Urinary bladder (tissue), 4 donors: ENCODE measurements at places on chromosomes 7 and 10.

DNA sequence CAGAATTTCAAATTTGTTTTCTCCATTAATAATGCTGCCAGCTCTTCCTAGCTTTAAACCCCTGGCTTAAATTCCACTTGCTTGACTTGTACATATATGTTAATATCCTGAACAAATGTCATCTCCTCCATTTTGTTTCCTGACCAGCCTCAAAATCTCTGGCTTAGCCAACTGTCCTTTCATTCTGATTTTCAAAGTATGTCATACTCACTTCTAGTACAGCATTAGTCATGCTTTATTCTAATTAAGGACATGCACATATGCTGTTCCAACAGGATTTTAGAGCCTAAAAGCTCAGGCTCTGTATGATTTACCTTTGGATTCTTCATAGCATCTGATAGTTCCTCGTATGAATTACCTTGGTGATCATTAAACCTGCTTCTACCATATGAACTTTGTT is 158.3 kb downstream of the ZNF438 start:
- no peak for DNase-seq

DNA sequence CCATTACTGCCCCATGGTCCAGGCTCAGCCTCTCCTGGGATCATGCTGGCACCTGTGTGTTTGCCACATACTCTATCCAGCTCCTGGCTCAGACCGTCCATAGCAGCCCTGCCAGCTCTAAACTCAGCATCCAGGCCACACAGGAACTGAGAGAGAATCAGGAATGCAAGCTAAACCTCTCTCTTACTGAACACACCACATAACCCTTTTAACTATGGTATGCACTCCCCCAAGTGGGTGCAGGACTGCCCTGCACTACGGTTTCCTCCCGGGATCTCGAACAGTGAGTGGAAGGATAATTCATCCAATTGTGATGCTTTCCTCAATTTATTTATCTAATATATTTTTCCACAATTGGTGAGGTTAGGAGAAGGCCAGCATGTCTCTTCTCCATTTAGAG is 17.1 kb upstream of the ZNF800 start:
- no peak for DNase-seq

DNA sequence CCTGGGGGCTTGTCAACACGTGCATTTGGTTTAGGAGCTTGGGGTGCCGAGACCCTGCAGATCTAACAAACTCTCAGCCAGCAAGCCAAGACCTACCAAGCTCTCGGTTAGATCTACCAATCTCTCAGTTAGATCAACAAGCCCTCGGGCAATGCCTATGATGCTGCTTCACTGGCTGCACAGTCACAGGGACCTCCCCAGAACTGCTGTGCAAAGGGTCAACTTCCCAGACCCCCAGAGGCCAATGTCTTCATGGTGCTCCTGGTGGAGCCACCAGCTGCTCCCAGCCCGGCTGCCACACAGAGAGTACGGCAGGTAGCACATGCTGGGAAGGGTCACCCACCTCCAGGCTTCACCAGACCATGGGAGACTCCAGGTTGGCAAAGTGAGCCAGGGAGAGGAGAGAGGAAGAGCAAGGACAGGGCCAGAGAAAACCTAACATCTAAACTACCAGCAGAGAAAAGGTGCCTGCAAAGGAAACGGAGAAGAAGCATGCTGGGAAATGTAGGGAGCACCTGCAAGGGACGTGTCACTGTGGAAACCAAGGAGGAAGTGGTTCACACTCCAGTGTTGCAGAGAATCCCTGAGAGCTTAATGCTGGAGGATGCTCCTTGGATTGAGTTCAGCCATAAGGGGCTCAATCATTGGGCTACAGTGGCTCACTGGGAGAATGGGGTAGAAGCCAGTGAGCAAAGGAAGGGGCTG is 51.5 kb upstream of the GDF10 start:
- no peak for DNase-seq

GRCh38 chr10:125222515-125223308 is 62.3 kb upstream of the CTBP2 start:
- no peak for DNase-seq

GRCh38 chr7:149180722-149181449 is 14.5 kb upstream of the ZNF282 start:
- DNase-seq = no peak

DNA sequence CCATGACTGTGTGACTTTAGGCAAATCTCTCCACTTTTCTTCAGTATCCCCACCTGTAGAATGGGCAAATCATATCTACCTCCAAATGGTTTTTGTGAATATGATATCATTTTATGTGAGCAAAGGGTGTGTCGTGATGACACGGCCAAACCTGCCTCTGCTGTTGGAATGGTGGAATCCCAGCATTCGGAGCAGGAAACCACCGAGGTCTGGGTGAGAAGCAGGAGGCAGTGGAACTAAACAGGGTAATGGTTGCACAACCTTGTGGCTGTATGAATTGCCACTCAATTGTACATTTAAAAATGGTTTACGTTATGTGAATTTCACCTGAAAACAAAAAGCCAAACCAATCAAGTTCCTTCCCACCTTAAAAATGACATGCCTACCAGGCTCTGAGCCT is 131.4 kb upstream of the ZMIZ1 start:
- no peak for DNase-seq

GRCh38 chr7:48130658-48131108 is 40.6 kb upstream of the ABCA13 start:
- DNase-seq = no peak

DNA sequence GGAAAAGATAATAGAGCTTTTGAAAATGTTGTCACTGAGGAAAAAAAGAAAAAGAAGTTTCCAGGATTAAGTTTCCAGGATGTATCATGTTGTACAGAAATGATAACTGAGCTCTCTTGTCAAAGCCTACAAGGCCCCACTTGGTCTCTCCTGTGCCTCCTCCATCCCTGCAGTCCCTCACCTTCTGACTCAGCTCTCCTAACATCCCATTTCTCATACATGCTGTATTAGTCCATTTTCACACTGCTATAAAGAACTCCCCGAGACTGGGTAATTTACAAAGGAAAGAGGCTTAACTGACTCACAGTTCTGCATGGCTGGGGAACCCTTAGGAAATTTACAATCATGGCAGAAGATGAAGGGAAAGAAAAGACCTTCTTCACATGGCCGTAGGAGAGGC is 3.8 kb upstream of the DGKI start:
- DNase-seq = no peak

- DNase-seq = no peak
These were observed 276.1 kb upstream of the NEBL start for GRCh38 chr10:21172930-21173801.

DNA sequence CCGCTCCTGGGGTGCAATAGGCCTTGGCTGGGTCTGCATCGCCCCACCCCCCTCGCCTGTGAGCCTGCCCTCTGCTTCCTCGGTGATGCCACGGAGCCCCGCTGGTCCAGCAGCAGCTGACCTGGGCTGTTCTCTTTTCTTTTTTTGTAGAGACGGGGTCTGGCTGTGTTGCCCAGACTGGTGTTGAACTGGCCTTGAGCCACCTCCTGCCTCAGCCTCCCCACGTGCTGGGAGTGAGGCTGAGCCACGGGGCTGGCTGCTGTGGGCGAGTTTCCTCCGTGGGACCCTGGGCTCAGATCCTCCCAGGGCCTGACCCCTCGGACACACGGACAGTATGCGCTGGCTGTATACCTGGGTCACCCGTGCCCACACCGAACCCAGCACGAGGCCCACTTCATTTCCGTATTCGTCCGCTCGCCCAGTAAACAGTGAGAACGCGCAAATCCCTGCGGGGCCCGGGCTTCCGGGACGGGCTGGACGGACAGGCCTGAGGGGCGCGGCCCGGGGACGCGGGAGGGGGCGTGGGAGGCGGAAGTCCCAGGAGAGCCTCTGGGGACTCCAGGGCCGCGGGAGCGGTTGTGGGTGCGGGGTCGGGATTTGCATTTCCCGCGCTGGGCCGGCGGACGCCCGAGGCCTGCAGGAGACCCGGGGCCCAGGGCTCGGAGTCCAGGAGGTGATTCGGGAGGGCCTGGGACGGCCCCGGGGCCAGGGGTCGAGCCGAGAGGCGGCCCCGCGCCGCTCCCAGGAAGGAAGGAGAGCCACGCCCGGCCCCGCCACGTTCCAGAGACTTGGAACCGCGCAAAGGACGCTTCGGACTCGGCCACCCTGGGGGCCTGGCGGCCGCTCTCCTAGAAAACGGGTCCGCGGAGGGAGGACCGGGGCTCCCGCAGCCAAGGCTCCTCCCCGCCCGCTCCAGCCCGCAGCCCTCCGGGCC is 57.7 kb upstream of the DNAJB6 start:
- DNase-seq = no peak

GRCh38 chr10:122304054-122304579 is 33.0 kb downstream of the BTBD16 start:
- no peak for DNase-seq

GRCh38 chr10:108496106-108496505 is 1331.6 kb upstream of the SORCS1 start:
- DNase-seq = no peak

DNA sequence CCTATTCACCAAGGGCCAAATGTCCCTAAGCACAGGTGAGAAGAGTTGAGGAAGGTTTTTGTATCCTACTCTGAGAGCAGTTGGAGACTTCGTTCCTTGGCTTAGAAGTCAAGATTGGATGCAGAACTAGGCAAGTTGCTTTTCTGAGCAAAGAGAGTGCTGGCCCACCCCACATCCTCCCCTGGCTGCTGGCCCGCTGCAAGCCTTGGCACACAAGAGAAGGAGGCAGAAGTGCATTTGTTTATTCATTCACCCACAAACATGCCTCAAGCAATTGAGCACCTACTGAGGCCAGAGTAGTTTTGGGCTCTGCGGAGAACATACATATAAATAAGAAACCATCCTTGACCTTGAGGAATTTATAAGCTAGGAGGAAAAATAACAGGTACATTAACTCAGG is 318.9 kb downstream of the KCNMA1 start:
- DNase-seq = no peak

DNA sequence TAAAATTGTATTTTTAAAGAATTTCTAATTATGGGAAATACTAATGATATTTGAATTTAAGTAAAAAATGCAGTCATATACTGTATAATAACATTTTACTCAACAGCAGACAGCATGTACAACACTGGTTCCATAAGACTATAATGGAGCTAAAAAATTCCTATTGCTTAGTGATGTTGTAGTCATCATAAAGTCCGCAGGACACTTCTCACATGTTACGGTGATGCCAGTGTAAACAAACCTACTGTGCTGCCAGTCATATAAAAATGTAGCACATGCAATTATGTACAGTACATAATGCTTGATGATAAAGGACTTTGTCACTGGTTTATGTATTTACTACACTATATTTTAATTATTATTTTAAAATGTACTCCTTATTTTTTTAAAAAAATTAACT is 629.3 kb downstream of the IPMK start:
- no peak for DNase-seq

- DNase-seq = no peak
These were observed 116.0 kb upstream of the ANKRD1 start for GRCh38 chr10:91036807-91037411.
